ENCODE measurements at places on chromosomes 3 and 15. TPM values are rescaled to one million over a fixed set of nuclear protein-coding genes. Genes with fewer than 3 reads are reported as not detected.

Gene NKIRAS1
- total RNA-seq, result 10.8 TPM

Gene CHST14
- total RNA-seq, result 18.3 TPM

Gene TMEM212
- total RNA-seq, result not detected

Gene GOLGA8G
- not detected for total RNA-seq

Gene GOLGA6L1
- not detected for total RNA-seq

Gene SLC24A5
- total RNA-seq, result not detected

Gene GOLGA8T
- 0.66 TPM for total RNA-seq

Gene SLCO3A1
- total RNA-seq, result 28.6 TPM
